CMK (cell line): ENCODE measurements at places on chromosomes 4 and X.

GRCh38 chr4:5003918-5004317, 15.3 kb downstream of the CYTL1 start:
- no peak for DNase-seq

DNA sequence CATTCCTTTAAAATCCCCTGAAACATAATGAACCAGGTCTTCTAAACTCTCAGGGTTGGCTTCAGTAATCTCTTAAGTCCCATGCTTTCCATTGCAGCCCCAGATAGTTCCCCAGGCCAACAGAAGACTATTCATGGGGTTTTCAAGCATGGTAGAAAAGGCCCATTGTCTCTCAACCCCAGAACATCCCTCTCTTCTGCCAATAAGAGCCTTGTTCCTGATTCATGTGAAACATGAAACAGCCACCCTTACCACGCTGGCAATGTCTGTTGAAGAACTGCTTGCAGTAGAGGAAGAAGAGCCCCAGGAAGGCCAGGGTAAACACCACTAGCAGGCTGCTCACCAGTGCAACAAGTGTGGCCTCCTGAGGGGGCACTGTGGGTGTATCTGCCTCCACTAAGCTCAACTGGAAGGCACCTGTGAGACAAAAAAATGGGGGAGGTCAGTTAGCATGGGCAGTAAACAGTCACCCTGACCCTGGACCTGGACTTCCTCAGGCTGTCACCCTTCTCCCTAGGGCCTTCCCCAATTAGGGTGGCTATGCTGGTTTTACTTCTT, 36.4 kb downstream of the EDA2R start:
- no peak for DNase-seq

- no peak for DNase-seq
Measured at GRCh38 chr4:74095482-74095881, 3.5 kb downstream of the CXCL2 start.

- no peak for DNase-seq
Measured at GRCh38 chrX:27619975-27620374, 29.8 kb downstream of the DCAF8L2 start.

DNA sequence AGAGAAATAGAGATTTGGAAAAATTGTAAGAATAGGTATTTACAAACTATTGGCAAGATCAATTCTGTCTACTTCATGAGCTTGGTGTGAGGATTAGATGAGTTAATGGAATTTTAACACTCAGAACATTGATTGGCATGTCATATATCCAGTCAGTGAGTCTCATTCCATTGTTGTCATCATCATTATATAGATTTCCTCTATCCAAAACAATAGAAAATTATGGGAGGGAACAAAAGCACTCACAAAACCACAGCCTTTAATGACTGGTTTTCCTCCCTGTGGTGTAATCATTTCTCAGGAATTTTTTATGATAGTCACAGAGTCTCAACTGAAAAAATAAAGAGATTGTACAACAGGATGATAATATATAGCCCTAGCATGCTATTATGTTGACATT, 21.1 kb downstream of the KLHL5 start:
- DNase-seq = no peak

GRCh38 chr4:1373892-1374705, 27.1 kb downstream of the UVSSA start:
- no peak for DNase-seq

DNA sequence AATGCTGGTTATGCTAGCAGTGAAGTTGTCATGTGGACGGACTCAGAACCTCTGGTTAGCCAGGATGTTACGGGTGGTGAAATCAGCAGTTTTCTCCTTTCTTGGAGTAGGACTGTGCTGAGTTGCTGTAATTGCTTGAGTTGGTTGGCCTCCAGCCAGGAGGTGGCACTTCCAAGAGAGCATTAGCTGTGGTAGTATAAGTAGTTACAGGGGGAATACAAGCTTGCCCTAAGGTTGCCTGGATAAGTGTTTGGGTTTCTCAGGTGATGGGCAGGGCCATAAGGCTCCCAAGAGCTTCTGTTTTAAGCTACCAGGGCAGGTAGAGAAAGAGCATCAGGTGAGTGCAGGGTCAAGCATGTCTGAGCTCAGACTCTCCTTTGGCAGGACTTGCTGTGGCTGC, 103.0 kb downstream of the ZNF518B start:
- DNase-seq = no peak

- no peak for DNase-seq
Measured at GRCh38 chr4:36004204-36004851, 240.0 kb downstream of the ARAP2 start.

DNA sequence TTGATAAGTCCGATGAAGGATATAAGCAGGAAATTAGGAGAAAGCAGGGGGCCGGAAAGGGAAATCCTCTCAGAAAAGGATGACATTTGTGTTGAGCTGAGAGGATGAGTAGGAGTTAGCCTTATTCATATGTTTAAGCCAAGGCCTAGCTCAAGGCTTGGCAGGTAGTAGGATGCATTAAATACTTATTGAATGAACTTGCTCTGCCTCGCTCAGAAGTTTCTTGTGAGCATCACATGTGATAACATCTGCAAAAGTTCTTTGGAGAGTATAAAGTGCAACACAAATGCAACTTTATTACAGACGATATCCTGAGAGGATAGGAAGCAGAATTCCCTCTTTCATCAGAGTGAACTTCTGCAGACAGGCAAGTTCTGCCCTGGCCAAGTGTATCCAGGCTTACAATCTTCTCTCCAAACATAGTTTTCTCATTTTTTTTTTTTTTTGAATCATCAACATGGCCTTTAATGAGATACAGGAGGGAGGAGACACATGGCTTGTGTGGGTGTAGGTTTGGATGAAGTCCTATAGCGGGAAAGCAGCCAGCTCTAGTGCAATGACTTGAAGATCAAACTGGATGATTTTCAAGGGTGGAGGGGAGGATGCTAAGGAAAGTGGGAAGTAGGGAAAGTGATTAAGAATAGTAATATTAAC, 48.1 kb downstream of the LUZP4 start:
- no peak for DNase-seq
